ENCODE measurements at places on chromosomes 4 and X.

- DNase-seq: no peak
Measured at GRCh38 chr4:158098802-158099201, 74.0 kb downstream of the GASK1B start.

GRCh38 chrX:15343075-15343476 lies 7.8 kb upstream of the PIGA start:
- DNase-seq: no peak

DNA sequence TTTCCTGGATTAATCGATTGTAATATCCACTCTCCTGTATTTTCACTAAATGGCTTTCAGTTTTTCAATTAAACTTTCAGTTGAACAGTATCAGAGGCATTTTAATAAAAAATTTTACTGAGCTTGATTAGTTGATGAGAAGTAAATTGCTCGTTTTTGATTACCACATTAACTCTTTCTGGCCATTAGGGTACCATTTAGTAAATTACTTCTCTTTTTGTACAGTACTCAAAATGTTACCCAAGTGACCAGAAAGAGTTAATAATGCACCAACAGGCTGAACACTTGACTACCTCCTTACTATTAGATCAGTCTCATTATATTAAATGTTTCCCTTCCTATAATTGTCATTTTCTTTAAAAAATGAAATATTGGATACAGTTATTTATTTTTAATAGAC lies 289.2 kb downstream of the TENM3 start:
- DNase-seq: no peak

DNA sequence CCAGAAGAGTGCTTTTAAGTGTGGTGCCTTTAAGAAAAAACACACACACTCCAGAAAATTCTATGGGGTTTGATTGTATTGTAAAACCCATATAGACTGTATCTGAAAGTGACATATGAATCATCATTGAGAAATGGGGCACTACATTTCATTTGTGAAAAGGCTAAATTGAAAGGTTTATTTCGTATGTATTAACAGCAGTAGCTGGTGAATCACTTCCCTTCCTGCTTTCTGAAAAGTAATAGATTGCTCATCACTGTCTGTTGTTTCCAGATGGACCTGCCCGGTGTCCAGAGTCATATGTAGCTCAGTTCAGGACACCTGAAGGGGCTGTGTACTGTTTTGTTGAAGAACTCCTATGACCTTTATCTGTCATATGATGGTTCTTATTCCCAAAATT lies 28.1 kb upstream of the HPRT1 start:
- DNase-seq: peak; percentile 4

DNA sequence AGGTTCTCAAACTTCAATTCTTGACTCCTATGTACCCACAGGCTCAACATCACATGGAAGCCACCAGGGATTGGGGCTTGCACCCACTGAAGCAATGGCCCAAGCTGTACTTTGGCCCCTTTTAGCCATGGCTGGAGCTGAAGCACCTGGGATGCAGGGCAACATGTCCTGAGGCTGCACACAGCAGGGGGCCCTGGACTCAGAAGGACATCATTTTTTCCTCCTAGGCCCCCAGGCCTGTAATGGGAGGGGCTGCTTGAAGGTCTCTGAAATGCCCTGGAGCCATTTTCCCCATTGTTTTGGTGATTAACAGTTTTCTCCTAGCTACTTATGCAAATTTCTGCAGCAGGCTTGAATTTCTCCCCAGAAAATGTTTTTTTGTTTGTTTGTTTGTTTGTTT lies 465.1 kb upstream of the PCDH10 start:
- DNase-seq: no peak

GRCh38 chr4:82430964-82431745 lies 765 bp downstream of the ENOPH1 start:
- DNase-seq: no peak

- no peak for DNase-seq
Measured at GRCh38 chr4:182538031-182538430, 294.8 kb downstream of the TENM3 start.

- DNase-seq: no peak
Measured at GRCh38 chr4:87275311-87275710, 47.4 kb downstream of the HSD17B13 start.

DNA sequence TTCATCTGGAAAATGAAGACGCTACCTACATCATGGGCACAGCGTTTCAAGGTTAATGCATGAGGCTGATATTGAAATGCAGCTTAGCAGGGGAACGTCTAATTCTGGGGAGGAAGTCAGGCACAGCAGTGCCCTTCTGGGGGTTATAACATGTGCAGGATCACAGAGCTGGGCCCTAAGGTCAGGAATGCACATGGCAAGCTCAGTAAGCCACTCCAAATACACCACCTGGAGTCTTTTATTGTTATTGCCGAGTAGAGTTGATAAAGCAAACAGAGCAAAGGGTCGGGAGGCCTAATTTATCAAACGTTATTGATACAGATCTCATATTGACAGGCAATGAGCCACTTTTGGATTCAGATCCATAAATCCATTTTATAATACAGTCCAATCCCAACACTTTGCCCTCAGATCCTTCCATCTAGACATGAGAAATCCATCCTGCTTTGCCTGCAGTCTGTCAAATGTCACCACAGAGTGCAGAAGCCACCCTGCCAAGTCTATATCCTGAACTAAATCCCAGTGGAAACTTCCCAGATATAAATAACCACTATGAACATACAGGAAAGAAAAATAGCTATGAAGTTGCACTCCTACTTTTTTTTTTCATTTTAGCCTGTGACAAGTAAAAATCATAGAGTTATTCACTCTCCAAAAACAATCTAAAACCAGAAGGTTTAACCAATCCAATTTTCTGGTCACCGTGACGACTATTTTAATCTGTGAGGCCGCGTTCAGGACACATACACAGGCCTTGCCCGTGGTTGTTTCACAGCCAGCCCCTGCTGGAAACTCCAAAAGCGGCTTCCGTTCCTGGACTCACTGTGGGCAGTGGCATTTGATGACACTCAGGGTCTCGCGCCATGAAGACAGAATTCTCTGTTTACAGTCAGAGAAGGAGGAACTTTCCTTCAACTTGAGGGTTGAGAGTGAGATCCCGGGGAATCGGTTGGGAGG lies 335.4 kb downstream of the DHX15 start:
- DNase-seq: no peak

DNA sequence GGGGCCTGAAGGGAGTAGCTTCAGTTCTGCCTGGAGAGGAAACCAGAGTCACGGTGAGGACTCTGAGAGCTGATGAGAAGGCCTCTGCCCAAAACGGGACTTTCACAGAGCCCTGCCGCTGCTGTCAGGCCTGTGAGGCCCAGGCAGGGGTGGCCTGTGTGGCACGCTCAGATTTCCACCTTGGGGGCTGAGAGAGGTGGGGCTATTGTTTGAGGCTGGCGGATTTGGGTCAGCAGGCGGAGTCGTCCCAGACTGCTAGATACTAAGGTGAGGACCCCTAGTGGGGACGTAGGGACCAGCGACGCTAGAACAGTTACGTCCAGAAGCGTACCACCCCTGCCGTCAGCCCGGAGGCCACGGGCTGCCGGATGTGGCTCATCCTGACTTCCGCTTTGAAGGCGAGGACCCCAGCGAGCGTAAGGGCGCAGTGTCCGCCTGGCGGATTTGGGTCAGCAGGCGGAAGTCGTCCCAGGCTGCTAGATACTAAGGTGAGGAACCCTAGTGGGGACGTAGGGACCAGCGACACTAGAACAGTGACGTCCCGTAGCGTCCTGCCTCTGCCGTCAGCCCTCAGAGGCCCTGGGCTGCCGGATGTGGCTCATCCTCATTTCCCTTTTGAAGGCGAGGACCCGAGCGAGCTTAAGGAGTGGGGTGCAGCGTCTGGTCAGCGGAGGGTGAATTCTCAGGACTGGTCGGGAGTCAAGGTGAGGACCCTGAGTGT lies at the start of gene MAGEB1:
Gene MAGEB1, plus strand, starts transcription at position 378 of the 721 bp plus-strand sequence. CDS start 3,348 bp downstream, outside the sequence.
- DNase-seq: no peak

GRCh38 chrX:53303195-53303594 lies 21.8 kb upstream of the IQSEC2 start:
- no peak for DNase-seq

- DNase-seq: peak; percentile 79
Measured at GRCh38 chrX:72620550-72621145, 48.0 kb upstream of the HDAC8 start.

- no peak for DNase-seq
Measured at GRCh38 chrX:95860127-95860526, 824.5 kb upstream of the DIAPH2 start.

- DNase-seq: no peak
Measured at GRCh38 chrX:148229801-148230303, 248.7 kb downstream of the FMR1NB start.

DNA sequence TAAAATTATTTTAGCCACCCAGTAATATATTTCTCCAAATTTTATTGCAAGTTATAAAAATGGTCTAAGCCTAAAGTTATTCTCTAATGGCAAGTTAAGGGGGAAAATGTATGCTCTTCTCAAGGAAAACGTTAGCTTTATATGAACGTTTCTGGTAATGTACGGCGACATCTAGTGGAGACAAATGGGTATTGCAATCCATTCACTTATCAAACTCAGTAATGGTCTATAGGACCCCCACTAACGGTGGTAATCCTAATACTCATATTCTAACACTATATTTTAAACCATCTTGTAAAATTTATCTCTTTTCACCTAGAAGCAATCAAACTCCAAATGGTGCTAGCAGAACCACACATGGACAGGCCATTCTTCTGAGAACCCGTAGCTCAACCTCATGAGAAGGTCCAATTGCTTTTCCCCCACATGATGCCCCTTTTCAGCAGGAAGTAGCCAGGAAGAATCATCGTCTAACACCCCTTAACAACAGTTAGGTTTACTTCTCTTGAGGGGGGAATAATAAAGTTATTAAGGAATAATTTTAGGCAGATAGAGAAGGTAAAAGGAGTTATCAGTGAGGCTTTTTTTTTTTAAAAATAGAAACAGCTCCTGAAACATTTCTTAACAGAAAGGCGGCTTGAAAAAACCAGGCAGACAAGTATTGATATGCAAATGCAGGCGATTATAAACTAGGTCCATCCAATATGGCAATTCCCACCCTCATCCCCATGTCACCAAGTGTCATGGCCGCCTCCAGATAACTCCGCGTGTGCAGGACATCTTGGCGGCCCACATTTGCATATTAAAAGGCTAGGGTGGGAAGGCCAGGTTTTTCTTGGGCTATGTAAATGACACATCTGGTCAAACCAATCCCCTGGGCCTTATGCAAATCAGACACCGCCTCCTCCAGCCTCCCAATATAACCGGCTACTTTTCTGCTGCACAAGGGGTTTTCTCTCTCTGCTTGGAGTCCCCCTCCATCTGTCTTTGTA lies 35.0 kb downstream of the NUDT11 start:
- DNase-seq: peak; percentile 1

GRCh38 chr4:99378876-99379275 lies 26.3 kb upstream of the ADH1C start:
- DNase-seq: no peak

Data from HTR-8/SVneo (cell line).